Stimulated activated CD8-positive, alpha-beta memory T cell treated with anti-CD3 and anti-CD28 coated beads, Interleukin-4, amount 100 ng/mL, for 1 hour (primary cell): ENCODE measurements at places on chromosomes 11 and 22.

DNA sequence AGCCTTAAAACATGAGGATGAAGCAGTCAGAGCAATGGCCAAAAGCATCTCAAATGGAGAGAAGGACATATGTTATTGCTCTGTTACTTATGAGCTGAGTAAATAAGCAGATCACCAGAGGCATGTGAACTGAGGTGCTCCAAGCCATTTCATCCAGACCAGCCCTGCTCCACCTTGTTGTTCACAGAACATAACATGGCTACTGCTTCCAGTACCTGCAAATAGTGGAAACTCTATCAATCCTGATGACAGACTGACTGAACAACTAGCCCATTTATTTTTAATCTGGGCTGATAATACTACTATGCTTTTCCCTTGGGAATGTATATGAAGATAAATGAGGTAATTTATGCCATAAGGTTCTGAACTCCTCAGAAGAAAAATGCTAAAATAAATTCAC is 1164.7 kb downstream of the FAM181B start:
- no peak for DNase-seq

DNA sequence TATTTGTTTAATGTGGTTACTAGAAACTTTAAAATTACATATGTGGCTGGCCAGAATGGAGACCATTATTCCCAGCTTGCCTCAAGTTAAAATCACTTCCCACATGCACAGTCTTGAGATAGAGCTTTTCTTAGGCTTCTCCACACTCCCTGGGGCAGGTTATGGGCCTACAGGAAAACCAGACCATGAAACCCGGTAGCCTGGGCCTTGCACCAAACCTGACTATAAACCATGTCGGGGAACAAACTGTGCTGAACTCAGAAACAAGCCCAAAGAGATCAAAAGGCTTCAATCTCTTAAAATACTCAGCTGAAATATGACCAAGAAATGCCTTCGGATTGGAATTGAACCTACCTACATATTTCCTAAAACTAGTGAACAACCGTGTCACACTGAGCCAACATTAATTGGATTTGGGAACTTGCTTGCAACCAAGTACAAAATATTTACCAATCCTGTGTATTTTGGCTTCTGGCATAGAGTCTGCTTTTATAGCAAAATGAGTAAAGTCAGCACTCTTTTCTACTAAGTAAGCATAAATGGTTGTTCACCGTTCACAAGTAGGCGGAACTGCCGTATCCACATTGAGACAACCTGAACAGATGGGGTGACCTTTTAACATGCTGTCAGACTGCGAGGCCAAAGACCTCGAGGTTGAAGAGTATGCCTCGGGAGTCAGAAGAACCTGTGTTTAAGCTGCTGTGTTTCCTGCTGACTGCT is 199.5 kb downstream of the FAM76B start:
- no peak for DNase-seq

DNA sequence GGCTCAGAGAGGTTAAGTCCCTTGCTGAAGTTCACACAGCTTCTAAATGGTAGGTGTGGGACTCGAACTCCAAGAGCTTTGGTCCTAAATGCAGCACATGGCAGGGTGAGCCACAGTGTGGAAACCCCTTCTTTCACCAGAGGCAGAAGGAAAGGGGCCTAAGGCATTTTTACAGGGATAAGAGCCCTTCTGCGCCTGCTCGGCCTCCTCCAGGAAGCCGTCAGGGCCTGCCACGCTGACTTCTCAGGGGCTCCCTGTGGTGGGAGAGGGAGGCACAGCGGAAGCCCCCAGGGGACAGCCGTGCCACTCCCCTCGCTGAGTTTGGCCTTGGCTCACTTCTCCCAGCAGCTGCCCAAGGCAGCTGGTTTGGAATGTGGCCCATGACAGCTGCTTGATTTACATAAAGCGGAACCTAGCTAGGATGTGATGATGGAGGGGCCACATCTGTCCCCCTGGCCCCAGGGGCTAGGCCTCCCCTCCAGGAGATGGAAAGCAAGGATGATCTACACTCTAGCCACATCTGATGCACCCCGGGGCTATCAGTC is 35.4 kb downstream of the CD82 start:
- DNase-seq, result no peak

GRCh38 chr11:122293296-122294023 is 177.4 kb upstream of the BLID start:
- no peak for DNase-seq
